Activated T-cell treated with anti-CD3 and anti-CD28 coated beads, Interleukin-2, amount 50 U/mL, for 72 hours (primary cell): ENCODE measurements at places on chromosomes 5 and 9.
A peak's percentile ranks its signal among the peaks of the same experiment; 100 is the strongest.

DNA sequence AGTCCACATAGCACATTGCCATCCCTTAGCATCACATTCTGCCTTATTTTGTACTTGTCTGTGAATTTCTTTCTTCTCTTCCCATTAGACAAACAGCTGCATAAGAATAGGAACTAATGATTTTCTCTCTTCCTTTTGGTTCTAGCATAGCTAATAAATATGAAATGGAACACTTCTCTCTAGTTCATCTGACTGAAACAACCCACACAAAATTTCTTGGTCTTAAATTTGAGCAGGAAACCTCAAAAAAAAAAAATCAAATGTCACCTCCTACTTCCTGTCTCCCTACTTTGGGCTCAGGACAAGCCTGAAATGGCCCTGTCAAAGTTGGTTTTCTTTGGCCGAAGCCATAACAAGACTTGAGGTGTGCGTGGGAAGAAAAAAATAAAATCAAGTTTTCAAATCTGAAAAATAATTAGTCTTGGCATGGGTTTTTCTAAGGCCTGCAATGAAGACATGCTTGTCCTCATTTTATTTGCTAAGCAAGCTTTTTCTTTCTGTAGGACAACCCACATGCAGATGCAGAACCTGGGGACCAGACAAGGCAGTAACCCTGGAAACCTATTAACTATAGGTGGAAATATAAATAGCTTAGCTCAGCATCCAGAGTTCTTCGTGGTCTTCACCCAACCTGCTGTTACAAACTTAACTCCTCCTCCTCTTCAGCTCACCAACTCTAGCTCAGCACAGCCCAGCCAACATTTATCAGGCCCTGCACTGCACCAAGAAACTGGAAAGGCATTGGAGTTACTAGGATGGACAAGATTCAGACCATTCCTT lies 523.5 kb upstream of the KLF4 start:
- no peak for DNase-seq

- no peak for DNase-seq
These were observed 13.5 kb downstream of the ZNF346 start for GRCh38 chr5:177035976-177036375.

DNA sequence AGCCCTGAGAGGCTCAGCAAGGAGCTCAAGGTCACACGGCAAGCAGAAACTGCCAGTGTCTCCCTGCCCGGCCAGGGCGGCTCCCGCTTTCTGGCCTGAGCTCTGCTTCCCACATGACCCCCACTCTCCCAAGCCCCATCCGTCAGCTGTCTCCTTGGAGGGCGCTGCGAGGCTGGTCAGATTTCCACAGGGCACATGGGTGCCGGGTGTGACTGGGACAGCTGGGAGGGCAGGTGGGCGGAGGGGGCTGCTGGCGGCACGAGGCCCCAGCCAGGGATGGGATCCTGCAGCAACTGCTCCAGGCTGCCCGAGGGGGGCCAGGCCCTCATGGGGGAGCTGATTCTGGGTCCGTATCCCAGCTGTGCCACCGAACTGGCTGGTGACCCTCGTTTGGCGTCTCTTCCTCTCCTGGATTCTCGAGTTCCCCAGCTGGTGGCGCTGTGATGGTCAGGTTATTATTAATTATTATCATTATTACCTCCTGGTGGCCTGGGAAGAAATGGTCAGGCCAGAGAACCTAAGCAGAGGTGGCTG lies 12.9 kb upstream of the WDR38 start:
- DNase-seq = no peak

- DNase-seq = no peak
These were observed 150.3 kb upstream of the SPRY4 start for GRCh38 chr5:142475102-142475513.

DNA sequence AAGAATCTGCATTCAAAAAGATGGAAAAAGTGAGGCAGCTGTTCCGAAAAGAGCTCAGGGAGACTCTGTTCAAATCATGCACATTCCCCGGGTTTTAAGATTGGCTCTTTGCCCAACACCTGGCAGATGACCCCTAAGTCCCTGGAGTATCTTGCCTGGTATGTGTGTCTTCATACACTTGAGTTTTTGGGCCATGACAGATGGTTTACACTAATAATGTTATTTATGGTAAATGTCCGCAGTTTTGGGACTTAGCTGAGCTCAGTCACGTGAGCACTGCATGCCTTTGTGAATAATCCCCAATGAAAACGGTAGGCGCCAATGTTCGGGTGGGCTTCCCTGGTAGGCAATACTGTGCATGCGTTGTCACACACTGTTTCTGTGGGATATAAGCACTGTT lies 316.1 kb downstream of the PRDM9 start:
- no peak for DNase-seq

- DNase-seq = no peak
These were observed 780 bp upstream of the CCNJL start for GRCh38 chr5:160312960-160313727.

- no peak for DNase-seq
These were observed 168.7 kb downstream of the TTC39B start for GRCh38 chr9:15138357-15138686.

GRCh38 chr5:98679963-98680362 lies 93.5 kb upstream of the RGMB start:
- DNase-seq = no peak

- DNase-seq = no peak
These were observed 238.6 kb downstream of the ELAVL2 start for GRCh38 chr9:23587433-23587832.

DNA sequence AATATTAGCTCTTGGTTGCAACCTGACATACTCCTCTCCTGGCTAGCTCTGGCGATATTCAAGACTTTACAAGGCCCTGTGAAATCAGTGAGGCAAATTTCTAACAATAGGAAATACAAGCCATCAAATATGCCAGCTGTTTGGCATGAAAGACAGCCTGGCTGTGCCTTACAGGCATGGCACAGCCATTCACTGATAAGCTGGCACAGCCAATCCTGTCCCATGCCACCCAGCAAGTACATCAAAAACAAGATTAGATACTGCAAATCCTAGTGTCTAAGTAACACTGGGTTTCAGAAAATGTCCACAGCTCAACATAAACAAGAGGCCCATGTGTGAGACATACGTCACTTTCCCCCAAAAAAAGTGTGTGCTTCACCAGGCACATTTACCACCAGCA lies 1045.8 kb upstream of the DMAC1 start:
- DNase-seq = no peak

GRCh38 chr5:64838376-64838775 lies 69.6 kb downstream of the CWC27 start:
- no peak for DNase-seq

DNA sequence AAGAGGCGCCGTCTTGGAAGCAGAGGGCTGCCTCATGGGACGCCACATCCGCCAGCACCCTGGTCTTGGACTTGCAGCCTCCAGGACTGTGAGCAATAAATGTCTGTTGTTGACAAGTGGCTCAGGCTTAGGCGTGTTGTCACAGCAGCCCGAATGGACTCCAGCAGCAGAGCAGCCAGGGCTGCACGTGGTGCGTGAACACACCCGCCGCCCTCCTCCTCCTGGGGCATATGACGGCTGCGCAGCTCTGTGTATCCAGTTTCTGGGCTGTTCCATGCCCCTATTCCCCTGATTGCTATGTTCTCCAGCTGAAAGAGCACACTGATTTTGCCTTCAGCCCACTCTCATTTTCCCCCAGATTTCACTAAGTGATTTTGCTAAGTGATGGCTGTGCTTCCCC lies 36.0 kb upstream of the CLPTM1L start:
- DNase-seq = no peak

DNA sequence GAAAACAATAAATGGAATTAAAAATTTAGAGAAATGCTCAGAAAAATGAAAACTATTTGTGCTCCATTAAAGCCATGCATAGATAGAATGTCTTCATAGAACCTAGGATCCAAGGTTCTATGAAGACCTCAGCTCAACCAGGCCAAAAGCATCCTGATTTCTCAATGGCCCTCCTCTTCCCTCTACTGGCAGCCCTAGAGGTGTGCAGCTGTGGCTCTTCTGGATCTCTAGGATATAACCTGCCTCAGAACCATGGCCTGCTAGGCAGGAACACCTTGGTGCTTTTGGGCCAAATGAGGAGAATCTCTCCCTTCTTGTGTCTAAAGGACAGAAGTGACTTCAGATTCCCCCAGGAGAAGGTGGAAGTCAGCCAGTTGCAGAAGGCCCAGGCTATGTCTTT lies 15.1 kb downstream of the IFNA1 start:
- peak; percentile 27 for DNase-seq

- no peak for DNase-seq
These were observed 12.4 kb downstream of the UBAP1 start for GRCh38 chr9:34190996-34191892.

DNA sequence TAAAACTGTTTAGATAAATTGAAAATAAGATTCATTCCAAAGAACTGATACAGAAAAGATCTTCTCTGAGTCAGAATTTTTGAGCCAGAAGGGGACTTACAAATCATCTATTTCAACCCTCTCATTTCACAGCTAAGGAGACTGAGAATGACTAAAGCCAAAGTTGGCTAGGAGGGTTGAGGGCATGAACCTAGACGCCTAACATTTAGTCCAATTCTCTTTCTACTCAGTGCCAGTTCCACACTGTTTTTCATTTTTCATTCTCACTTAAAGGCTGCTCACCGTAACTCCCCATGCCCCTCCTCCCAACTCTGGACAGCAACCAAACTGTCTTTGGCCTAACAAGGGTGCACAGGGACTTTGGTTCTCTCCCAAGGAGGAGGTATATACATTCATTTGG lies 364.0 kb downstream of the NDUFS4 start:
- no peak for DNase-seq
